Posterior cingulate gyrus (tissue), 11 donors: ENCODE measurements at places on chromosomes 5 and 9.

GRCh38 chr9:132482196-132482813, 72.3 kb downstream of the CFAP77 start:
- no peak for DNase-seq

DNA sequence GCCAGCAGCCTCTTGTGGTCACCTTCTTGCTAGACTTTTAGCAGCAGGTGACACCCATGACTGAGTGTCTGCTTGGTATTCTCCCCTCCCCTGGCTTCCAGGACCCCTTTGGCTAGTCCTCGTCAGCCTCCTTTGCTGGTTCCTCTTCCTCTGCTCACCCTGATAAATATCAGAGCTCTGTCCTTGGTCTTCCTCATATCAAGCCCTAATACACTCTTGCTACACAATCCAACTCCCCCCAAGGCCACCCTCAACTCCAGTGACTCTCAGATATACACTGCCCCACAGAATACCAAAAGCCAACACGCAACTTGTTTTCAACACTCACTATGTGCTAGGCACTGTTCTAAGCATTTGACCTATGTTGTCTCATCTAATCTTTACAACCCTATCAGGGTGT, 30.3 kb upstream of the LCP2 start:
- DNase-seq = no peak

- DNase-seq = no peak
Measured at GRCh38 chr5:16920109-16920816, 15.8 kb downstream of the MYO10 start.

- no peak for DNase-seq
Measured at GRCh38 chr5:133751421-133751820, 139.1 kb upstream of the FSTL4 start.

DNA sequence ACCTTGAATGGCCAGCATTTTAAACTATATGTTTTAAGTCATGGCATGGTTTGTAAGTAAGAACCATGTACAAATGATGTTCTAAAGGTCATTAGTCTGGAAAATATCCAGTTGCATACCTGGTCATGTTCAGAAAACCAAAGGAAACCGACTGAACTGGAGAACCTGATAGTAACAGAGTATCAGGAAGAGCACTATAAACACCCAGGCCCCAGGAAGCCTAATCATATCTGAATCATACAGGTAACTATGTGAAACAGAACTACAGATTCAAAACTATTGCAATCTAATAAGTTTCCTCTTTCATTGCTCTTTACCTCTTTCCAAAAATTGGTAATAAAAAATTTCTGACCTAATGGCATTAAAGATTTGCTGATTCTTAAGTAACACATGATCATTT, 500.3 kb downstream of the ARHGEF28 start:
- DNase-seq = no peak

- no peak for DNase-seq
Measured at GRCh38 chr5:3590161-3590966, 5.3 kb upstream of the IRX1 start.

- DNase-seq = no peak
Measured at GRCh38 chr9:115328677-115329076, 210.7 kb upstream of the TNC start.

DNA sequence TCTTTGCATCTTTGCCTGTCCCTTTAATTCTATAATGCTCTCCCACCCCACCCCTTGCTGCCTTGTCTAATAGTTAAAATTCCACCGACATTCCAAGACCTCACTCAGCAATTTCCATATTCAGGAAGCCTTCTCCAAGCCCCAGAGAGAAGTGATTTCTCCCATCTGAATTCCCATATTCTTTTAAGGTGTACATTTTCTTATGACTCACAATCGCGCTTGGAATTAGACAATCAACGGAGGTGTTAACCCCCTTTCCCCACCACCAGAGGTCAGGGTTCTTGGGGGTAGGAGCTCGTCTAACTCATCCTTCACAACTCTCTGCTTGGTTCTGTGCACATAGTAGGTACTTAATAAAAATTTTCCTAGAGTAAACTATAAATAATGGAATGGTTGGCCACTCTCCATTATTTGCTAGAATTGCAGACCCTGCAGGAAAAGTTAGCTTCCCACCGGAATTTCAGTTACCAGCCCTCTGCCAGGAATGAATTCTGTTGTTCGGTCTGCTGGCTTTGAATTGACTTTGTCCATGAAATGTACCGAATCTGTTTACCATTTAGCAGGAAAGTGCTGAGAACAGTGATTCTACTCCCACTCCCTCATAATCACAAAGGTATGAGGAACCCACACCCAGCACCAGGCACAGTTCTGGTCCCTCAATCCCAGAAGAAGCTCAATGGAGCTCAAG, 5.0 kb downstream of the KCNIP1 start:
- no peak for DNase-seq

- no peak for DNase-seq
Measured at GRCh38 chr9:132163876-132164603, 2.2 kb downstream of the NTNG2 start.

- DNase-seq = no peak
Measured at GRCh38 chr5:83562791-83563557, 91.4 kb downstream of the VCAN start.

GRCh38 chr9:14159440-14160216, 154.3 kb downstream of the NFIB start:
- DNase-seq = no peak

GRCh38 chr5:67416133-67416937, 219.7 kb upstream of the CD180 start:
- DNase-seq = no peak

- DNase-seq = no peak
Measured at GRCh38 chr5:111478898-111479297, 33.4 kb downstream of the STARD4 start.

- DNase-seq = no peak
Measured at GRCh38 chr5:72543365-72543764, 36.2 kb upstream of the ZNF366 start.

- no peak for DNase-seq
Measured at GRCh38 chr5:168946363-168946762, 354.6 kb downstream of the SLIT3 start.
